Effector CD4-positive, alpha-beta T cell (primary cell): ENCODE measurements at places on chromosomes 7 and 10.

GRCh38 chr7:30027065-30027456, 559 bp upstream of the FKBP14 start:
- DNase-seq: peak; percentile 31

DNA sequence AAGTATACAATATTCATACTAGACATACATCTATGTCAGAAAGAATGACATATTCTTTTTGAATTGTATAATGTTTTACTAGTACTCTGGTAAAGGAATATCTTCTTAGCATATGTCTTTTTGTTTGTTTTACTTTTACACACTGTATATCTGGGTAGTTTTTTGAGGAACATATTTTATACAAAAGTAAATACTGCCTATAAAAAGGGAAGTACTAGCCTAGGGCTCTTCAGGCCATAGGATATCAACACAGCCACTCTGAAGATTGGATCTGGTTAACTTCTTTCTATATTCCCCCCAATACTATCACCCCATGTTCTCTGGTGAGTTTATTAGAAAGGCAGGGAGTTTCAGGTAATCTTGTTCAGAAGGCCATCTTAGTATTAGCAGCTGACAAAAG, 134.6 kb downstream of the ZNF438 start:
- DNase-seq: no peak

DNA sequence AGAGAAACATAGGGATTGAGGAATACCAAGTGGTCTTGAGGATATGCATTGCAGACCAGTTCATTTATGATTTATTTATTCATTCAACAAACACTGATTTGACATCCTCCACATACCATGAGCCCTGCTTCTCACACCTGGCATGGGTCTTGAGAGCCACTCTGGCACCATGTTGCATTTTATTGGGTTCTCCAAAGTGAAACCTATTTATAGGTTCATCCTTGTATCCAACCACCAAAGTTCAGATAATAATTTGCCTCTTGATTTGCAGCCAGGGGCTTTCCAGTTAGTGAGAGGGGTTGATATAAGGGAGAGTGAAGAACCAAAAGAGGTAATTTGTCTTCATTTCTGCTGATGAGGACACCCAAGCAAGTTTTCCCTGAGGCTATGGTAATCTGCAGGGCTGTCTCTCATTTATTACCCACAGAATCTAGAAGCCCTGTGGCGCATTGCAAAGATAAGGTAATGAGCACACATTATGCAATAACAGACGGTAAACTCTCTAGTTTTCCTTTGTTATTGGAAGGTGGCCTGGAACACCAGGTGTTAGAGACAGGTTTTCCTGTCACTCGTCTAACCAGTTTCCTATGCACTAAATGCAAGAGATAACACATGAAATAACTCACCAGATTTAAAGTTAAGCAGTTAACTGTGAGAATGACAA, 28.8 kb upstream of the ICA1 start:
- no peak for DNase-seq

DNA sequence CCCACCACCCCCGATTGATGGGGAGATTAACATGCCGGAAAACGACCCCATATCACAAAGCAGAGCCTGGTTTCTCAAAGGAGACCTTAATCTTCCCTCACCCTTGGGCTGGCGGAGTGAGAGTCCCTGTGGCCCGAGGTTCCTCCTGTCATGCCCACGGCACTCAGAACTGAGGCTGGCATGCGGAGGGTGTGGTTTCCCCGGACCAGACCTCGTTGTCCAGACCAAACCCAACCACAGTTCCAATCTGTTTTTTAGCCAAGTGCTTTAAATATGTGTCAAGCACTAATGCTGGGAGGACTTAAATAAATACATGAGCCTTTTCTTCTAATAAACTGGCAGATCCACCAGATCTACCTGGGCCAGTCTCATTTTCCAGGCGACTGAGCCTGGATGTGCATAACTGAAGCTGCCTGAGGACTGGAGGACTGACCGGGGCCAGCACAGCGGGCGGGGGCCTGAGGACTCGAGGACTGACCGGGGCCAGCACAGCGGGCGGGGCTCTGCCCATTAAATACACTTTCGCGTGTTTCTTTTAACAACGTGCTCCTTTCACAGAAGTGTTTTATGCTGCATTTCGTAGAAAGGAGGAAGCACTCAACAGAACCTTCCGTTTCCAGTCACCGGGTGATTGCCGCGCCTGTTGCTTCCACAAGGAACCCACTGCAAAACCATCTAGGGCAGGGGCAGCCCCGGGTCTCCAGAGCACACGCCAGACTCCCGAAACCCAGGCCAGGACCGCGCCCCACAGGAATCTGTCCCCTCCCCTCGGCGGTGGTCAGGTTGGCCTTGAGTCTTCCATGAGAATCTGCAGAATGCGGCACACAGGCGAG, 334.6 kb downstream of the PTPRN2 start:
- no peak for DNase-seq

DNA sequence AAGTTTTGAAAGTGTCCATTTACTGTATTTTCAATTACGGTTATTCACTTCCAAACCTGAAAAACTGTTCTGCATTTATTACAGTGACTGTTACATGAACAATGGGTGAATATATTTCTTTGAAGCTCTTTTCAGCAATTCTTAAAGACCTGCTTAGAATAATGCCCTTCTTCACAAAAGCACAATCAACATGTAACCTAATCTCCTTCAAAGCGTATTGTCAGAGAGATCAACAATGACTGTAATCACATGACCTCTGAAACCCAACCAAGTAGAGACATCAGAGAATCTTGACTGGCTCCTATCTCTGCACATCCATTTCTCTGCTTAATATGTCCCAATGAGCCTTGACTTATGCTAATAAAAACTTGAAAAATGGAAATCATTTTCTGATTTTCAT, 126.7 kb downstream of the NRCAM start:
- DNase-seq: no peak

- no peak for DNase-seq
Observed at GRCh38 chr7:75662579-75663301, 76.0 kb downstream of the HIP1 start.

DNA sequence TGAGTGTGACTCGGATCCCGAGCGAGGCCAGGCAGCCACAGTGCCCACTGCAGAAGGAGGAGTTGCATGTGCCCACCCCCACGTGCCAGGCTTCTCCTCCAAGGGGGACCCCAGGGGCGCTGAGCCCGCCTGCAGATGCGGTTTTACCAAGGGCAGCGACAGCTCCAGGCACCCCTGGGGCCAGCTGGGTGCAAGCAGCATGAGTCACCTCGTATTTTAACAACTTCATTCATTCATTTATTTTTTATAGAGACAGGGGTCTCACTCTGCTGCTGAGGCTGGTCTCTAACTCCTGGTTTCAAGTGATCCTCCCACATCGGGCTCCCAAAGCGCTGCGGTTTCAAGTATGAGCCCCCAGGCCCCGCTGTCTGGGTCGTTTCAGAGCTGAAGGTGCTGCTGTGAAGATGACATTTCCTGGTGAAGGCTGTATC, 1.3 kb upstream of the FOXL3 start:
- DNase-seq: no peak
